GM12891 (cell line): ENCODE measurements at places on chromosomes 3 and 15.

- no peak for DNase-seq
Observed at GRCh38 chr15:35305031-35305550, 220.0 kb upstream of the NANOGP8 start.

DNA sequence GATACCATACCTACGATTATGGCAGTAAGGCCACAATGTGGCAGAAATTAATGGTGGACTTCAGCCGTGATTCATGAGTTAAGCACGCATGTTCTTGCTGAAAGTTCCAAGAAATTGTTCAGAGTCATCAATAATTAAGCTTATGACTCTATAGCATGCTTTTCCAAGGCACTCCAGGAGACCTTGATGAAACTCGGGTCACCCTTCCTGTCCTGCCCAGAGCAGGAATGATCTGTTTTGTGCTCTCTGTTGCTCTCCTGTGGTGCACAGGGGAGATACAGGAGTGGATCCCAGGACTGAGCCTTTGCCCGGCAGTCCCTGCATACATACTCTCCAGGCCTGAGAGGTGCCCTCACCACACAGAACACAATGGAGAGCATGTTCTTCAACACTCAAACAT lies 141.6 kb upstream of the SLC2A2 start:
- DNase-seq = no peak

GRCh38 chr3:14823393-14823792 lies 4.6 kb downstream of the FGD5 start:
- no peak for DNase-seq

DNA sequence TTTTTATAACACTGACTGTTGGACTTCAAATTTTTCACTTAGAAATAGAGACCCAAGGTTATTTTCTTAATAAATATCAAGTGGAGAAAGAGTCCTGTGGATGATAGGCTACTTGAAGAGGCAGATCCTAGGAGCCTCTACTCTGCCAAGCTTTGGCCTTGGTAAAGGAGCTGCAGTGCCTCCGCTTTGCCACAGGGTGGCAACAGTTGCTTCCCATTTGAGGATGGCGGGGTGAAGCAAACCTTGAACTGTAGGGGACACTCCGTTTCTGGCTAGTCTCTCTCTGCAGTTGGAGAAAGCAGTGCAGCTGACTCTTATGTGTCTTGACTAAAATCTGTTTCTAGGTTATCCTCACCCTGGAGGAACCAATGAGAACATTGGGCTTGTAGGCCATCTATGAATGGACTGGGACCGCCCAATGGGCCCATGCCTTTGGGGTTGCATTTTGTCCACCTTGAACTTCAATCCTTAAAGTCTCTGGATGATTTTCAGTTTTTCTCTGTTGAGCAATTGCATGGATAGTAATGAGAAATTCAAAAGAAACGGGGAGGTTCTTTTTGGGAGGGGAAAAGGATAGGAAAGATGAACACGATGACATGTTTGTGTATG lies 9.8 kb downstream of the SCG5 start:
- peak; percentile 58 for DNase-seq

DNA sequence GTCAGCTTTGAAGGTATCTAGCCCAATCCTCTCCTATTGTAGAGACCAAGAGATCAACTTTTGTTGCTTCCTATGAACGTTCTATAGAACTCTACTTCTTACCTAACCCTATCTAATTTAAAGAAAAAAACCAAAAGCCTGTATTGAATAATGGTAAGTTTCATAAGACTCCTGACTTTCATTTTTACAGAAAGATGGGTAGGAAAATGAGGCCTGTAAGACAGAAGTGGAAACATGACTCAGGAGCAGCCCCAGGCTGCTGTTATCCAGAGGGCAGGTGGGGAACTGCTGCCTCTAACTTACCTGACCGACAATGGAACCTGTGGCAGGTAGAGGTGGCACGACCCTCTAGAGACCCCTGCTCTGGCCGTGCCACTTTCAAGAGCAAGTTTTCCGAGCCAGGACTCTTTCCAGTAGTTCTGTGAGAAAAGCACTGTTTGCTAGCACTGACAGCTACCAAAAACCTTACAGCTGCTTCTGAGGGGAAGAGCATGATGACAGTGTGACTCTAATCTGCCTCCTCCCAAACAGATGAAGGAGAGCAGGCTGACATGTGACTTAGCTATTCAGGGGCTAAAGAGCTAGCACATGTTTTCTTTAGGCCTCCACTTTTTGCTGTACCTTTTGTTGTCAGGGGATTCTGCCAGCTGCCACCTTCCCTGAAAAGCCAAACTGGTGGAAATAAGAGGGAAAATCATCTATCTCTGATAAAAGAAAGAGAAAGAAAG lies 17.5 kb downstream of the POPDC2 start:
- DNase-seq = no peak

DNA sequence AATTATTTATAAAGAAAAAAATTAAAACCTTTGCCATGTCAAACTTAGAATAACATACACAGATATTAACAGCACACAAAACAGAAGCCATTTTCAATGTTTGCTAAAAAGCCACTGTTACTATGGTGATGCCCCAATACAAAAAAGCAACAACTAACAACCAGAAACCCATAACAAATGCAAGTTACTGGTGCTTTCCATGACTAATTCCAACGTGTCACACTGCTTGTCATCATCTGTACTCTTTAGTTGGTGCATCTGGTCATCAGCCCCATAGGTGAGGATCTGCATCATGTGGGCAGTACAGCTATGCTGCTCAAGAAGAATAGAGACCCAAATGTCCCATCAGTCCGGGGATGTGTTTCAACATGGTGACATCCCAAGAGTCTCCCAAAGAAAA lies 52.8 kb downstream of the ATP8B4 start:
- DNase-seq = no peak

DNA sequence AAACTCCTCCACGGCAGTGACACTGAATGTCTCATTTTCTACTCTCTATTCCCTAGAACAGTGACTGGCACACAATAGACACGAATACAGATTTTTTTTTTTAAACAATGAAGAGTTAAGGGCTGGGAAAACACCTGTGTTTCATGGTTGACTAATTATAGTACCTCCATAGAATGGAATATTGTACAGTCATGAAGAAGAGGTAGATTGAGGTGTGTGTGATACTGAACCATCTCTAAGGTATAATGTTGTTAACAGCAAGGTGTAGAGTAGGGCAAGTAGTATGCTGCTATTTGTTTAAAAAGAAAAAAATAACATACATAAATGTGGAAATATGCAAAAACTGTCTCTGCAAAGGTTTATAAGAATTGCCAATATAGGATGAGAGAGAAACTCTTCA lies 5.2 kb upstream of the RARRES1 start:
- DNase-seq = no peak

- DNase-seq = no peak
Observed at GRCh38 chr3:128859630-128860029, 19.8 kb upstream of the ACAD9 start.

- no peak for DNase-seq
Observed at GRCh38 chr3:124107104-124107890, 115.4 kb upstream of the ROPN1 start.

GRCh38 chr15:92883876-92884435 lies 16.2 kb upstream of the CHD2 start:
- DNase-seq = no peak

- no peak for DNase-seq
Observed at GRCh38 chr3:172856795-172857742, 106.5 kb downstream of the ECT2 start.

DNA sequence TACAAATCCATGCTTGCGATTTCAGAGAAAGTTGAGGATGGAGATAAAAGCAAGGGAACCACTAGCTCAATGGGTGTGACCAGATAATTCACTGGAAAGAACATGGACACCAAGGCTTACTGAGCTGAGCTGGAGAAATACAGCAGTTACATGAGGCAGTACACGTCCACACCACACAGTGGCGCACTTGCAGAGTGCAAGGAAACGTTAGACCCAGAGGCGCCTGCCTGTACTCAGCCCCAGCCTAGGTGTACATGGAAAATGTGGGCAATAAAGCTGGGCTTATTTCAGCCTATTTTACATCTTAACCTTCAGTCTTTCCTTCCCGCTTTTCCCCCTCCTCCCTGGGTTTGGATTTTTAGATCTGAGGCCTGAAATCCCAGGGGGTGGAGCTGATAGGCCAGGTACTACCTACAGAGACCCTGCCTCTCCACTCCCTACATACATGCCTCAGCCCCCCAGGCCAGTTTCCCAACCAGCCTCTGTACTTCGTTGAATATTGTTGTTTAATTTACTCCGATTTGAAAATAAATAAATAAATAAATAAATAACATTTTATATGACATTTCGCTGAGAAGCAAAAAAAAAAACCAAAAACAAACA lies 60.1 kb downstream of the PCOLCE2 start:
- peak; percentile 44 for DNase-seq

DNA sequence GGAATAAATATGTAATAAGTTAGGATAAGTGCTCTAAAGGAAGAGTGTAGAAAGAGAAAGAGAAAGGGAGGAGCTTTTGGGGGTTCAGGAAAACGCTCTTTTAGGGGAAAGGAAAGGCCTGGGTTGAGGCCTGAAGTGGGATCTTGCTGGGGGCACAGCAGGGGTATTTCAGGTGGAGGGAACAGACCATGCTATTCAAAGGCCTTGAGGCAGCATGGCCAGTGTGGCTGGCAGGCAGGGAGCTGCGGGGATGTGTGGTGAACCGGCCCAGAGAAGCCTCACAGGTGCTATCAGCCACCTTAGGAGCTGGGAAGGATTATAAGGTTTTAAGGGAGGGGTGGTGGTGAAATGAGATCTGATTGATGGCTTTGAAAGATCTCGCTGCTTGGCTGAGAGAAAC lies 66.6 kb downstream of the LINGO1 start:
- DNase-seq = no peak

DNA sequence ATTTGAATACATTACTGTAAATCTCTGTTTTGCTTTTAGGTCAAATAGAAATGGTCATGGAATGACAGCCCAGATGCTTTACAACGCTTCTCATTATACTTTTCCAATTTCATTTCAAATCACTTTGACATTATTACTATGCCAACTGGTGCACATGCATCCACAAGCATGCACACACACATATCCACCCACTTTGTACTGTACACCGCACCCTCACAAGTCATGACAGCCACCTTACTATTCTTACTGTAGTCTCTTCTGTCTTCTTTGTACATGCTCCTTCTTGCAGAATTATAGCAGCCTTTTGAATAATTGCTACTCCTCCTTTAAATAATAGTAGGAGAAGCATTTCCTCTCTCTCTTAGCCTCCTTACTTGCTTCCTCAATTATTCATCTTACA lies 1361.4 kb downstream of the ROBO1 start:
- DNase-seq = no peak

DNA sequence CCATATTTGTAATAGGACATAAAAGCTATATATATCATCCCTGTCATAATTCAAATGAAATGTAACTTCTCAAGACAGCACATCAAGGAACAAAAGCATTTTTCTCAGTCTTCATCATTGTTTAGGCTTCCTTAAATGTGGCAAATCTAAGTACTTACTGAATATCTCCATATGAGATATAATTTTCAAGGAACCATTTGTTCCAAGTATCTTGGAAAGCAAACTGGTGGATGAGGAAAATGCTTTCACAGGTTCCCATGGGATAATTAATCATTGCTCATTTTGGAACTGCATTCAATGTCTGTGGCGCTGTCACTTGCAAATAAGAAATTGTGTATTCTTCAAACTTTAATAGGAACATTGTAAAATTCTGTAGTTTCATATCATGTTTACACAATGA lies 52.6 kb upstream of the ZNF385D start:
- no peak for DNase-seq

GRCh38 chr3:174613173-174613572 lies 246.0 kb upstream of the NAALADL2 start:
- DNase-seq = no peak

DNA sequence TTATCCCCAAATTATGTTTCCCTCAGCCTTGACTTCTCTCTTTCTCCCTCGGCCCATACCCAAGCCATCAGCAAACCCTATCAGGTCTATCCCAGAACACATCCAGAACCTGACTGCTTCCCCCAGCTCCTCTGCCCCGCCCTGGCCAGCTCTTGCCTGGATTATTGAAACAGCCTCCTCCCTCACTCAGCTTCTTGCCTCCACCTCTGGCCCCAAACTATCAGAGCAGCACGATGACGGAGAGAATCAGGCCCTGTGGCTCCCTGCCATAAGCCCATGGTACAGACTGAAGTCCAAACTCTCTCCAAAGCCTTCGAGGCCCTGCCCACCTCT lies 105.3 kb upstream of the LINGO1 start:
- no peak for DNase-seq

DNA sequence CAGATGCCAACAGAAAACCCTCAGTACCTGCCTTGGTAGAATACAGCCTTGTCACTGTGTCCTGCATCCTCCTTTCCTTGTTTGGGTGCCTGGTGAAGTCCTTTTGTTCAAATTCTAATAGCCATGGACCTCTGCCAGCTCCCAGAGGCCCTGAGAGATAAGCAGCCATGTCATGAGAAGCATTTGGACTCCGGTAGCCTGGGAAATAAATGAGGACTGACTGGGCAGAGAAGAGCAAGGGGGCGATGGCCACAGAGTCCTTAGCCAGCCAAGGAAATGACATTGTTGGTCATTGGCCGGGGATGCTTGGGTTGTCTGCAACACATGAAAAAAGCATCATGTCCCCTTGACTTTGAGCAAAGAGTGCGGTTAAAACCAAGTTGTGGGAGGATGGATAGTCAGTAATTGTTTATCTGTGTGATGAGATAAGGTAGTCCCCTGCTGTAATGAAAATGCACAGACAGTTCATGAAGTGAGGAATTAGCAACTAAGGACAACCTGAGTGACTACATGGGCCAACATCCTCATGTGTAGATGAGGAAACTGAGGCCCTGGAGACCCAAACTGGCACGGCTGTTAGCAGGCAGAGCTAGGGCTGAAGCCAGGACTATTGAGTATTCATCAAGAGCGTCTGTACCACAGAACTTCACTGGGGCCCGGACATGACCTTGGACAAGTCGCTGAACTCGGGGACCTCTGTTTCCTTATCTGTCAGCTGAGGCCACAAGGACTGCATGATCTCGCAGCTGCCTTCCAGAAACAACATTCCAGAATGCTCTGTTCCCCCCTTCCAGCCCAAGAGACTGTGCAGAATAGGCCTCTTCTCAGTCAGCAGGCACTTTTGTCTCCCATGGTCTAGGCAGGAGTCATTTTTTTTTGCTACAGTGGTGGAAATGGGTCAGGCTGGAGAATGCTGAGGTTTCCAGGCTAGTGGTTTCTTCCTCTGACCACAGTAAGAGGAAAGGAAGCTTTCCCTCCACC lies 90.5 kb upstream of the CTDSPL start:
- DNase-seq = no peak

GRCh38 chr3:136925425-136926190 lies 32.2 kb upstream of the IL20RB start:
- no peak for DNase-seq

- DNase-seq = no peak
Observed at GRCh38 chr15:78880242-78880533, 7.5 kb downstream of the MORF4L1 start.

- no peak for DNase-seq
Observed at GRCh38 chr15:34951993-34952392, 17.5 kb downstream of the AQR start.

- DNase-seq = no peak
Observed at GRCh38 chr3:54547846-54548245, 380.0 kb downstream of the LRTM1 start.

DNA sequence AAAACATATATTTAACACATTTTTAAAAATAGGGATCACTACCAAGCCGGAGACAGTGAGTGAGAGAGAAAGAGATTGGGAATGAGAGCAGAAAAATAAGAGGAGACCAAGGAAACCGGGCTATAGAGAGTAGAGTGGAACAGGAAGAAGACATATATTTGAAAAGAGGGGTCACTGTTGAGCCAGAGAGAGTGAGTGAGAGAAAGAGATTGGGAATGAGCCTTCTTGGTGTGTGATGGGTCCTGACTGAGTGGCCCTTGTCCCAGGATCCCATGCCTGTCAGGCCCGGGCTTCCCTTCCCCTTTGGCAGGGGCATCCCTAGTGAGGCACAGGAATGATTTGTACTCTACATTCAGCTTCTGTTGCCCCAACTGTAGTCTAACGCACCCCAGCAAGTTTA lies 646.6 kb downstream of the NTRK3 start:
- DNase-seq = no peak
